ENCODE measurements at places on chromosomes 13 and 19. TPM values are rescaled to one million over a fixed set of nuclear protein-coding genes. Genes with fewer than 3 reads are reported as not detected.

DNA sequence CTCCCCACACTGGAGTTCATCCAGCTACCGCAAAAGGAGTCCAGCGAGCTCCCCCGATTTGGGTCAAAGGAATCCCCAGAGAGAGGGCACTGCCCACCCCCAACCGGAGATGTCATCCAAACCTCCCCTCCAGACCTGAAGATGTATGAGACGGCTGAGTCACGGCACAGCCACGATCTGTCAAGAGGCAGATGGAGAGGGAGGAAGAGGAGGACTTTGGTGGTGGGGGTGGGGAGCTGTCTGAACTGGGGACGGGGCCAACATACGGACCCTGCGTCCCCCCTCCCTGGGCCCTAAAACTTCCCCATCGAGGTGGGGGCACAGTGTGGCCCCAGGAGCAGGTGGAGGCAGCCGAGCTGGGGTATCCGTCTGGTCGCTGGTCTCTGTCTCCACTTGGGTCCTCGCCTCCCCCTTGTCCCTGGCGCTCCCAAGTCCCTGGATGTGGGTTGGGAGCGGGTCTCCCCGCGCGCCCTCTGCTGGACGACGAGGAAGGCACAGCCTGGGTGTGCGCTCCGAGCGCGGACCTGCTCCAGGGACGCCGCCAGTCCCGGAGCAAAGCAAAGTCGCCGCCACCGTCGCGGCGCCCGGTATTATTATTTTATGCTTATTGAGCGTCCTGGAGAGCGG is 3.8 kb downstream of the PDE4A start:
- peak; percentile 57 for DNase-seq

GRCh38 chr13:60074397-60074796 is 89.3 kb downstream of the DIAPH3 start:
- DNase-seq: no peak

DNA sequence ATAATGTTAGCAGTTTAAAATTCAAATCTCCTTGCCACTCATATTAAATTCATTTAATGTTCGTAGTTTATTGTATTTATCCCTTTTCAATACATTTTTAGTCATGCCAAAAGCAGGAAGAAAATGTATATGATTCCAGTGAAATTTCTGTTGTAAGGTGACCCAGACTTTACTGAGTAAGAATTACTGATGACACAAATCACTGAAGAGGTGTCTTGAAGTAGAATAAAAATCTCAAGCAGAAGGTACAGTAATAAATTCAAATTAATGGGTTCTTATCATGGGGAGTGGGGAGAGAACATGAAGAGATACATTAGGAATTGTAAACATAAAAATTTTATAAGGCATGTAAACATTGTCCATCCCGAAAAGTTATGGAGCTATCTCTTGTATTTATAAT is 19.9 kb downstream of the STARD13 start:
- no peak for DNase-seq

GRCh38 chr19:44642377-44642776 is 1.3 kb upstream of the PVR start:
- peak; percentile 10 for DNase-seq

GRCh38 chr13:33472446-33472845 is 186.9 kb upstream of the STARD13 start:
- DNase-seq: no peak

GRCh38 chr13:111259058-111259457 is 61.4 kb upstream of the TEX29 start:
- DNase-seq: no peak

DNA sequence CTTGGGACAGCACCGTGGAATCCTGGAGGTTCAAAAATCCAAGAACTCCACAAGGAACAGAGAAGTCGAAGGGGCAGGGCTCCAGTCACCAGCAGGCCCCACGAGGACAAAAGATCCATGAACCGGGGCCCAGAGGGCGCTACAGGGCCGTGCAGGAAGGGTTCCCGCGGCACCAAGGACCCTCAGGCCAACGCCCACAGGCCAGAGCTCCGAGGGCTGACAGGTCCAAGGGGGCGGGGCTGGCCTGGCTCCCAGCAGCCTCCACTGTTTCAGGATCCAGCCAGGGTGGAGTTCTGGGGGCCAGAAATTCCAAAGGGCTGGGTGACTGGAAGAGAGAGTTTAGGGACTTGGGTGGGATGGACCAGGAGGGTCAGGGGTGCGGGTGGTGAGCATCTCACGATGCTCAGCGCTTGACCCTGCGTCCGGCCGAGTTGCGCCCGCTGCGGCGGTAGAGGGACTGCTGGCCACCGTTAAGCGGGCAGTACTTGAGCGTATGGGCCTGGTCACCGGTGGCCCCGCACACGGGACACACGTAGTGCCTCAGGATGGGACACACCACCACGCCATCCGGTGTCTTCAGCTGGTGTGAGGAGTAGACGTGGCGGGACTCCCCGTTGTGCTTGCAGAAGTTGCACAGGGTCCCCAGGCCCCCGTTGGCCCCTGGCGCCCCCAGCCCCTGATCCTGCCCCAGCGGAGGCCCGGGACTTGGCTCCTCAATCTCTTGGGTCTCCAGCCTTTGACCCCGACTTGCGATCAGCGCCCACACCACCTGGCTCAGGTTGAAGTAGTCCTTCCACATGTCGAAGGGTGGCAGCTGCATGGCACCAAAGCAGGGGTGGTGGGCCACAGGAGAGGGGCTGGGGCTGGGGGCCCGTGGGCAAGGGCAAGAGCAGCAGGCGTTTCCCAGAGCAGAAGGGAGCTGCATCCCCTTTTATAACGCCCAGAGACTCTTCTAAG is at the start of gene NANOS2:
Gene NANOS2, minus strand, starts transcription at position 905 of the 957 bp plus-strand sequence. Its CDS starts 85 bp downstream, at position 820.
- DNase-seq: no peak

- no peak for DNase-seq
These were observed 97.0 kb upstream of the MBNL2 start for GRCh38 chr13:97124915-97125809.

DNA sequence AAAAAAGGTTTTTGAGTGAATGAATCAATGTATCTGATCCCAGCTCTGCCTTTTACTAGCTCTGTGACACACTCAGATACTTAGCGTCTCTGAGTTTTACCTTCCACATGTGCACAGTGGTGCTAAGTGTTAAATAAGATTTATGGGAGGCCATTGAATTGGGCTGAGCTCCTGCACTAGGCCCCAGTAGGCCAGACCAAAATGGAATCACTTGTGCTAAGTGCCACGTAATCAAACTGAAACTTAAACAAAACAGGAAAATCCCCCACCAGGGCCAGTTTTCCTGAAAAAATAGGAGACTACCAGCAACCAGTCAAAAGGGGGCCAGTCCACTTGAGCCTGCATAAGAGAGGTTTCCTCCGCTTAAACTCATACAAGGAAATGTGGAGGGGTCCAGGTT is 40.9 kb downstream of the GJA3 start:
- no peak for DNase-seq

DNA sequence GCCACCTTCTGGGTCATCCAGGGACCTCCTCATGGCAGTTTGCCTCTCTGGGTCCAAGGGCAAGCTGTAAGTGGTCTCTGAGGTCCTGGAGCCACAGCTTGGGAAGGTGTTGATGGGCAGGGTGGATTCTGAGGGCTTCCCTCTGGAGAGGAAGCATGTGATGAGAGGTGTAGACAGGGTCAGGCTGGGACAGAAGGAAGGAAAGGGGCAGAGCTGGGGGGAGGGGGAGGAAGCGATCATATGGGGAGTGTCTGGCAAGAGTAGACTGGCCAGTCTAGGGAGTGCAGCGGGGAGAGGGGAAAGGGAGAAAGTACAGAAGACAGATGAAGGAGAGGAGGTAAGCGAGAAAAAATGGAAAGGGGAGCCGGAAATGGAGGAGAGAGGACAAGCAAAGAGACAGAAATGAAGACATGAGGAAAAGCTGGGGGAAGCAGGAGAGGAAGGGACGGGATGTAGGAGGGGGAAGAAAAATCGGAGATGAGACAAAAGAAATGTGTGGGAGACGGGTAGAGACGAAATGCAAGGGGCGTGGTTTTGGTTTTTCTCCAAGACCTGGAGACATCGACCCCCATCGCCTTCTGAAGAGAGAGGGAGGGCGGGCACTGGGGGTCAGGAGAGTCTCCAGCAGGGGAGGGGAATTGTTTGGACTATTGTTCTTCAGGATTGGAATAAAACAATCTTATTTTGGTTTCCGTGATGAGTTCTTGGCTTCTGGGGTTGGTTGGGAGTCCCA is 26.6 kb downstream of the ZSWIM9 start:
- no peak for DNase-seq

GRCh38 chr13:44188257-44188656 is 185.4 kb upstream of the SERP2 start:
- no peak for DNase-seq

DNA sequence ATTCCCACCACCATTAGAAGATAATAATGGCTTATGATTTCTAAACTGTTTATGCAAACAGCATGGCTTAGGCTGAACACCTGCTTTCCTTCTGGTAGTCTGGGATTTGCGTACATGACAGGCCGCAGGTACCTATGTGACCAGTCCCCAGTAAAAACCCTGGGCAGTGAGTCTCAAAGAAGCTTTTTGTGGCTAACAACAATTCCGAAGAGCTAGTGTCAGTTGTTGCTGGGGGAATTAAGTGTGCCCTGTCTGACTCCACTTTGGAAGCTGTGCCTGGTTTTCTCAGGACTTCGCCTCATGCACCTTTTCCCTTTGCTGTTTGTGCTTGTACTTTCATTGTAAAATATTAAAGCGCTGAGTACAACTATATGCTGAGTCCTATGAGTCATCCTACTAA is 250.2 kb upstream of the MIR17HG start:
- no peak for DNase-seq

DNA sequence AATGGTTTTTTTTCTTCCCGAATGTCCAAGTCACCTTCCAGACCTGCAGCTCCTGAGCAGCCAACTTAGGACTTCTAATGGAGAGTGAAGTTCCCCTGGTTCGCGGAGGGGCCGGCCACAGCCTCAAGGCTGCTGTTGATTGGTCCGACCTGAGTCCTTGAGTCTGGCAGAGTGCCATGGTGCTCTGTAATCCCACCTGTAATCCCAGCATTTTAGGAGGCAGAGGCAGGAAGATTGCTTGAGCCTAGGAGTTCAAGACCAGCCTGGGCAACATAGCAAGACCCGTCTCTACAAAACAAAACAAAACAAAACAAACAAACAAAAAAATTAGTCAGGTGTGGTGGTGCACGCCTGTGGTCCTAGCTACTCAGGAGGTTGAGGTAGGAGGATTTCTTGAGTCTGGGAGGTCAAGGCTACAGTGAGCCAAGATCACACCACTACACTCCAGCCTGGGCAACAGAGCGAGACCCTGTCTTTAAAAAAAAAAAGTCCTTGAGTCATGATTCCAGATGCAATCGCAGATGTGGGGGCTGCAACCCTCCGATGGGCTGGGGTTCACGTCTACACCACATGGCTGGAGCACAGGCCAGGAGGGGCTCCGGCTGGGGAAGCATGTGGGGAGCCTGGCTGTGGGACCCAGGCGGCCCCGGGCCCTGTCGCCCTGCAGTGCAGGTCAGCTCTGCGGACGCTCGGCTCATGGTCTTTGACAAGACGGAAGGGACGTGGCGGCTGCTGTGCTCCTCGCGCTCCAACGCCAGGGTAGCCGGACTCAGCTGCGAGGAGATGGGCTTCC is 17.7 kb downstream of the HPN start:
- no peak for DNase-seq

- no peak for DNase-seq
These were observed 18.2 kb downstream of the ZNF121 start for GRCh38 chr19:9565900-9566705.

GRCh38 chr19:55553217-55554182 is 8.2 kb upstream of the SBK3 start:
- DNase-seq: no peak

- peak; percentile 66 for DNase-seq
These were observed 1.2 kb downstream of the KLF2 start for GRCh38 chr19:16325641-16326400.

DNA sequence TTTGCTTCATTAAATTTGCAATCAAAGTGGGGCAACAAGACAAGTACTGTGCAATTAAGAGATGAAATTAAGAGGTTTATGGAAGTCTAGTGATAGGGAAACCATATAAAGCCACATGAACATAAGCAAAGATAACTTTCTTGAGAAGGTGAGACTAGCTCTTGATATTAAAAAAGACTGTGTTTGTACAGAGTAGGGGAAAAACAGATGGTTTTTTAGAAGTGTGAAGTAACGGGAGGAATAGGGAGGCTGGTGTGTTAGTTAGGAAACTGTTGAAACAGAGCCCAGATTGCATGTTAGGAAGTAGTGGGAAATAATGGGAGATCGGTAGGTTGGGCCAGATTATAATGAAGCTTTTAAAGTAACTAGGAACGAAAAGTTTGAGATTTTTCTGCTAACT is 149.8 kb upstream of the FREM2 start:
- DNase-seq: no peak

DNA sequence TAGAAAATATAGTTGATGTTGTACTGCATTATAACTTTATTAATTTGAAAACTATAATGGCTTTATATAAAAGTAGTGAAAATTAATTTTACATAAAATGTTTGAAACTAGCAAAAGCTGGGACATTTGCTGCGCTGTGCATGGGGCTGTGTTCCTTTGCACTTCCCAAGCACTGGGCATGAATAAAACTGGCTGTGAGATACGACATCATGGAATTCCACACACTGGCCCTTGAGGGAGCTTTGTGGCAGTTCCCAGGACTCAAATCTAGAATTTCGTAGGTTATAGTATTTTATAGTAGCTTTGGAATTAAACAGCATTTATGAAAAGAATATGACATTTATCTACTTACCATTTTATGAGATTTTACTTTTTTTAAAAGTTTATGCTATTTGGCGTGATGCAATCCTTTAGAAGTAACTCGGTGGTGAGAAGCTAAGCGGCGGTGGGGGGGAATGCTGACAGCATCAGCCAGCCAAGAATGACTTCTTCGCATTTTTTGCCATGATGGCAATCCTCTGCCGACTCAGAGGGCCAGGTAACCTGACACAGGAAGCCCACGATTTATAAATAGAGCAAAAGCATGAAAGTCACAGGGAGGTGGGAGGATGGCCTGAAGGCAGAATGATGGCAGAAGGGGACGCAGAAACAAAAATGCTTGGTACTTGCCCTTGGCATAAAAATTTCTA is 553.5 kb downstream of the MYO16 start:
- no peak for DNase-seq

GRCh38 chr13:43657485-43657884 is 129.3 kb downstream of the ENOX1 start:
- no peak for DNase-seq

GRCh38 chr19:18742324-18742723 is 48.8 kb downstream of the COMP start:
- no peak for DNase-seq

- peak; percentile 69 for DNase-seq
These were observed 5.3 kb downstream of the PRR36 start for GRCh38 chr19:7868671-7869452.

The SLC25A42 gene
- total RNA-seq: 13.2 TPM

The SYNGR4 gene
- not detected for total RNA-seq

The RFPL4AL1 gene
- total RNA-seq: 20.2 TPM

The BRCA2 gene
- 9.6 TPM for total RNA-seq

The C19orf67 gene
- not detected for total RNA-seq

The CYTH2 gene
- total RNA-seq: 20.0 TPM

The ATP1A3 gene
- 3.4 TPM for total RNA-seq

The SLC10A2 gene
- total RNA-seq: 5.1 TPM

The BORA gene
- total RNA-seq: 7.7 TPM

The TMPRSS9 gene
- not detected for total RNA-seq

The SCN1B gene
- 2.9 TPM for total RNA-seq

The ATP8B3 gene
- total RNA-seq: 1.9 TPM

The C19orf53 gene
- total RNA-seq: 17.3 TPM

The CYP4F8 gene
- total RNA-seq: 5.3 TPM

All from umbilical cord (tissue), 2 donors.